ENCODE measurements at places on chromosomes 12 and 14.

GRCh38 chr14:101010293-101010692 lies 106.8 kb upstream of the RTL1 start:
- DNase-seq = no peak

- no peak for DNase-seq
Observed at GRCh38 chr12:89875225-89875624, 166.6 kb upstream of the ATP2B1 start.

DNA sequence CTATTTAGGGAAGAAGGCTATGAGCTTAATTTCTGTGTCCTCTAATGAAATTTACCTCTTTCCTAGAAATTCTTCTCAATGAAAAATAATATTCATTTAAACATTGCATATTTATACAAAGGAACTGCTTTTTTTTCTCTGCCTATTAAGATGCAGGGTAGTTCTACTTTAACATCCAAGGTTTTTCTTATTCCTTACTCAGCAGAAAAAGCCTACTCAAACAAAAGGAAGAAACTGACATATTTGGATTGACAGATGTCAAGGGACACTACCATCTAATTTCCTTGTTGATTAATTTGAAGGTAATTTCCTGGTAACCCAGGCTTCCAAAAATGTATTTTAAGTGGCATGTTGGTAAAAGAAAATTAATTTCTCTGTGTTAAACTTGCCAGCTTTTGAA lies 192.3 kb downstream of the EGLN3 start:
- DNase-seq = no peak

DNA sequence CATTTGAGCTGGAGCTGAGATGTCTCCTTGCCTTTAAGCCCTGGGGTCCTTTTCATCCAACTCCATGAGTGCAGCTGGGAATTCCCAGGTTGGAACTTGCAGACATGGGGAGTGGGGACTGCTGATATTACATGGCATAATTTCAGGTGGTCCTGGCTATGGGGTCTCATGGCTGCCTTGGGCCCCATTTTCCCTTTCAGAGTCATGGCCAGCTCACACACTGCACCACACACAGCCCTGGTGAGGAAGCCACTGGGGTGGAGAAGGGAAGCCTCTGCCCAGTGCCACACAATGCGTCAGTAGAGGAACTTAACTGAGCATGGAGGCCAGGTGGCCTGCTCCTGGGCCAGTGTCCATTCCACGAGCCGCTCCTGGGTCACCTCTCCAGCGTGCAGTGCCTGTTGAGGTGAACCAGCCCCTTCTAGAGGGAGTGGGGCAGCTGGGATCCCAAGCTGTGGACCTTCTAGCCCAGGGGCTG lies 17.3 kb upstream of the KRT86 start:
- no peak for DNase-seq

DNA sequence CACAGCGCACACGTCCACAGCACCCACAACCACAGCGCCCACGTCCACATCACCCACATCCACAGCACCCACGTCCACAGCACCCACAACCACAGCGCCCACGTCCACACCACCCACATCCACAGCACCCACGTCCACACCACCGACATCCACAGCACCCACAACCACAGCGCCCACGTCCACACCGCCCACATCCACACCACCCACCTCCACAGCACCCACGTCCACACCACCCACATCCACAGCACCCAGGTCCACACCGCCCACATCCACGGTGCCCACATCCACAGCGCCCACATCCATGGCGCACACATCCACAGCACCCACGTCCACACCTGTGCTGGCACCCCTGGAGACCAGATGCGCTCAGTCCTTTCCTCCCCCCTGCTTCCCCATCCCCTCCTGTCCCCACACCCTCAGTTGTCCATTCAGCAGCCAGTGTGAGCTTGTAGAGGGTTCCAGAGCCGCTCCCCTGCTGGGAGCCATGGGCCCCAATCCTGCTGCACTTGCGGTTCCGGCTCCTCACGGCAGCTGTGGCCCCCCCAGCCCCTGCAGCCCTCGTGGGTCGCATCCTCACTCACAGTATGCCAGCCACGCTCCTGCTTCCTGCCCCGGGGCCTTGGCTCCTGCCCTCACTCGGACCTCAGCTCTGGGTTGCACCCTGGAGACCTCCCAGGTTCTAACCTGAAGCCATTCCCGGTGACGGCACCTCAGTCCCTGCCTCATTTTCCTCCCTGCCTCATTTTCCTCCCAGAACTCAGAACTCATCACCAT lies 37.8 kb downstream of the GALNT9 start:
- no peak for DNase-seq

DNA sequence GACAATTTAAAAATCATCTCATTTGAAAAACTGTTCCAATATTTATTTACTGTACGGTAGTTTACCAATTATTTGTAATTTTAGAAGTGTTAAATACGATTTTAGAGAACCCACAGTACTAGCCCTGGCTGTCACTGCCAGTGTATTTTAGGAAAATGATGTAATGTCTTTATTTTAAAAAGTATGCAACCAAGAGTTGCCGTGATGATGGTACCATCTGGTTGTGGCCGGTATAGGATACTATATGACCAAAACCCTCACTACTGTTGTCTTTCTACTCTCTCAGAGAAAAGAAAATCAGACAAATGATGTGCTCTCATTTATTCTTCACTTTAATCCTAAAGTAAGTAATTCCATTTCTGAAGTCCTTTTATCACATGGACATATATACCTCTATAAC lies 395.0 kb downstream of the FOXG1 start:
- no peak for DNase-seq

DNA sequence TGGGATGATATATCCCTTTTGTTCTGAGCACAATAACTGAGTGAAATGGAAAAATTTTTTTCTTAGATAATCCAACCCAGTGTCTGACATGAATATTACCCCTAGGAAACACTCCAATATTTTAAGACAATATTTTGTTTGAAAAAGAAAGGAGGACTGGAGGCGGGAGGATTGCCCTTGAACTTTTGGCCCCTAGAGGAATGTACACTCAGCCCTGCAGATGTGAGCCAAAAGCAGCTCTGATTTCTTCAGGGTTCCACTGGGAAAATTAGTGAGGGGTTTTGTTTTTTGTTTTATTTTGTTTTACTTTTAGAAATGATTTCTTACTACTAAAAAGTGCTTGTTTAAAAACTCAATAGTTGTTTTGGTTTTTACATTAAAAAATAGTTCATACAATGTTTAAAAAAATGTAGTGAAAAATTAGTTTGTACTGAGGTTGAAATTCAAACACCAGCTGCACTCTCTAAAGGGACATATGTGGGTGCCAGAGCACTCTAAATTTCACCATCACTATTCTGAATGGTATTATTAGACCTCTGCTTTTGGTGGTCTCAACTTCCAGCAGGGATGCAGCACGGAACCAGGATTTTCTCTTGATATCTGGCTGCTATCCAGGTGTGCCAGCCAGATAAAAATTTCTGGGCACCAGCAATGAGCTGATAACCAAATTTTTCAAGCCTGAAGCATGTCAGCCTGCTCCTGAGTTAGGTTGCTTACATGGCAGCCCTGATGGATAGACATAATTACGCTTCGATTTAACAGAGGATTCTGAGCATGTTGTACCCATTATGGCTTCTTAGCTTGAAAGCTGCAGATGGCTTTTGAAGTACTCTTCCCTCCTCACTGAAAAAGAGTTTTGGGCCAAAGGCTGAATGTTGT lies 141.9 kb downstream of the ANO6 start:
- no peak for DNase-seq

DNA sequence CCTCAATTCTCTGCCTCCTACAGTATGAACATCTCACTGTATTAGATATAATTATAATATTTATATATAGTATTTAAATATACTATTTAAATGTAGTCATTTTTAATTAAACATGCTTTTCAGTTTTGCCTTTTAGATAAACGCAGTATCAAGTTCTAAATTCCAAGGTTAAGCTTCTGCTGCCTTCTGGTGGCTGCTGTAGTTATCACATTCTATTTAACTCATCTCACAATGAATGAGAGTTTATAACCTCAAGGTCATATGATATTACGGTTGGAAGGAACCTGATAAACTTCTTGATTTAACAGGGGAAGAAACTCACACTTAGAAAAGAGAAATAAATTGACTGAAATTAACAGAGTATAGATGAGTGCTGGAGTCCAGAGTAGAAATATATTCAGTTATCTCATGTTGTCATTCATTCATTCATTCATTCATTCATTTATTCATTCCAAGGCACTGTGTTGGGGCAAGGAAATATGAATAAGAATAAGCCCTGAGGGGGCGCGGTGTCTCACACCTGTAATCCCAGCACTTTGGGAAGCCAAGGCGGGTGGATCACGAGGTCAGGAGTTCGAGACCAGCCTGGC lies 31.9 kb downstream of the GUCY2C start:
- DNase-seq = peak; percentile 63

DNA sequence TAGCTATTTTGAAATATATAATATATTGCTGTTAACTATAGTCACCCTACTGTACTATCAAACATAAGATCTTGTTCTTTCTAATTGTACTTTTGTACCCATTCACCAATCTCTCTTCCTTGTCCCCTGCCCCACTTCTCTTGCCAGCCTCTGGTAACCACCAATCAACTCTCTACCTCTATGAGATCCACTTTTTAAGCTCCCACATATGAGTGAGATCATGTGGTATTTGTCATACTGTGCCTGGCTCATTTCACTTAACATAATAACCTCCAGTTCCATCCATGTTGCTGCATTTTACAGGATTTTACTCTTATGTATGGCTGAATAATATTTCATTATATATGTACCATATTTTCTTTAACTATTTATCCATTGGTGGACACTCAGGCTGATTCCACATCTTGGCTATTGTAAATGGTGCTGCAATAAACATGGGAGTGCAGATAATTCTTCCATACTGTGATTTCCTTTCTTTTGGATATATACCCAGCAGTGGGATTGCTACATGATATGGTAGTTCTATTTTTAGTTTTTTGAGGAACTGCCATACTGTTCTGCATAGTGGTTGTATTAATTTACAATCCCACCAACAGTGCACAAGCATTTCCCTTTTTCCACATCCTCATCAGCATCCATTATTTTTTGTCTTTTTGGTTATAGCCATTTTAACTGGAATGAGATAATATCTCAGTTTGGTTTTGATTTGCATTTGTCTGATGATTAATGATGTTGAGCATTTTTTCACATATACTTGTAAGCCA lies 33.5 kb upstream of the SPIC start:
- DNase-seq = no peak

GRCh38 chr12:96497855-96498254 lies 8.5 kb downstream of the CFAP54 start:
- no peak for DNase-seq

DNA sequence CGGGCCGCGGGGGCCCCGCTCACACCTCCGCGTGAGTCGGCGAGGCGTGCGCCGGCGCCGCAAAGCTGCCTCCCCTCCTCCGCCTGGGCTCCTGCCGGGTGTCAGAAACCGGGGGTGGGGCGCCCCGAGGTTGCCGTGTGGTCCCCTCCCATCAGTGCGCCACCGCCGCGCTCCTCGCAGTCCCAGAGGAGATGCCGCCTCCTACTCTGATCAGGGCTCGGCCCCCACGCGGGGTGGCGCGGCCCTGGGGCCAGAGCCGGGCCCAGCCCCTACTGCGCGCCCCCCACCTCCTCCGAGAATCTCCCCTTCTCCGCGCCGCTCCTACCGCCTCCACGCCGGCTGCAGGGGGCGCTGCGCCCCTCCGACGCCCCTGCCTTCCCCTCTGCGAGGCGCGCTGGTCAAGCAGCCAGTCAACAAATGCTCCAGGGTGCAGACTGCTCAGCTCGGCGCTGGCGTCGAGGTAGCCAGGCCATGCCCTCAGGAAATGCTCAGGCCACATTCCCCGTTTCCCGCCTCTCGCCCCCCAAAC lies 467 bp upstream of the JAG2 start:
- peak; percentile 43 for DNase-seq

DNA sequence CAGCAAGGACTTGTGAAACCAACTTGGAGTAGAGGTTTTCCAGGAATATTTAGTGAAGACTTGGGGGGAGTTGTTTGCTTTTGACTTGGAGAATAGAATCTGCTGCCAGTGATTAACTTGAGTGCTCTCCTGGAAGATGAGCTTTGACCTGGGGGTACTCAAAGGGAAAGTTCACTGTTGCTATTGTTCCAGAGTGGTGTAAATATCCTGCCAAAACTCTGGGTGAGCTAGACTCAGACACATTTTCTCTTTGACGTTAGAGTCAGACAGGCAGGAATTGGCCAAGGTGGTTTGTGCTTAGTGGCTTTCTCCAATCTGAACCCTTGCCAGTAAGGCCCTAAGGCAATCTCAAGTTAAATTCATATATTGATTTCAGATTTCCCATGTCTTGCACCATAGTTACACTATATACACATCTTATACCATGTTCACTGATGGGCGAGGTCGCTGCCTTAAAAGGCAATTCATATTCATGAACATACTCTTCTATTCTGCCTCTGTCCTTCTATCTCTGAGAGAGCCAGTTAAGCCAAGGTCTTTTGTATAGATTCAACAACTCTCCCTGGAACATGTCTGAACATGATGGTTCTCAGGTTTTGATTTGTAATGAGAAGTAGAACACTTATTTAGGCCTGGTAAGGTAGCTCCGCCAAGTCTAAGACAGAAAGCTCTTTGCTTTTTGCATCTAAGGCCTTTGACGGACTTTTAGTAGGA lies 204.6 kb upstream of the SLC38A2 start:
- no peak for DNase-seq

DNA sequence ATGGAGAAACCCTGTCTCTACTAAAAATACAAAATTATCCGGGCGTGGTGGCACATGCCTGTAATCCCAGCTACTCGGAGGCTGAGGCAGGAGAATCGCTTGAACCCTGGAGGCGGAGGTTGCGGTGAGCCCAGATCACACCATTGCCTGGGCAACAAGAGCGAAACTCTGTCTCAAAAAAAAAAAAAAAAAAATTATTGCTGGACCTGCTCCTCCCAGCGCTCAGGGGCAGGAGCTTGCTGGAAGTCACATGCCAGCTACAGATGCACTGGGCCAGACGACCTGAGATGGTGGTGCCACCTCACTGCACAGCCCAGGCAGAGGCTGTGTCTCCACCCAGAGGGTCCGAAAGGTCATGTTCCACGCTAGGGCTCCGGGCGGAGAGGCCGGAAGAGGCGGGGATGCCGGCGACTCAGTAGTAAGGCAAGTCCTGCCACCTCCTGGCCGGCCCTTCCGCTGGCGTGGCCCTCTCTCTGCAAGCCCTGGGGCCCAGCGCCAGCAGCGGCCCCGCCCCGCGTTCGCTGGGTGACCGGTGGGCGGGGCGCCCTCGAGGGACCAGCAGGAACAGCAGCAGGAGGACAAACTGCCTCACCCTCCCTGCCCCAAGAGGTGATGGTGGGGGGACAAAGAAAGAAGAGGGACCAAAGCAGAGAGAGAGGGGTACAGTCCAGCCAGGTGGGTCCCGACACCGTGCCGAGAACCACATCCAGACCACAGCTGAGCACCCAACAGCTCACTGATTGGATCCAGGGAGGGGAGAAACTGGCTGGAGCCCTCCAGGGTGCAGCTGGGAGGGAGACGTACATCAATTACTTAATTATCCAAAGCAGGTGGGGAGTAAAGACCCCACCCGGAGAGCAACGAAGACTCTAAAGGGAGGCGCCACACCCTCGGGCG lies 3.6 kb upstream of the RHOF start:
- no peak for DNase-seq
